ENCODE measurements at places on chromosomes 12 and 14. TPM values are rescaled to one million over a fixed set of nuclear protein-coding genes. Genes with fewer than 3 reads are reported as not detected.
A peak's percentile ranks its signal among the peaks of the same experiment; 100 is the strongest.

Gene PMCH
- not detected for total RNA-seq

Gene POTEG
- 0.12 TPM for total RNA-seq

Gene SLC25A21
- 0.87 TPM for total RNA-seq

Gene AKT1
- total RNA-seq, result 196 TPM

Gene SLC7A7
- total RNA-seq, result not detected

- DNase-seq, result no peak
Measured at GRCh38 chr12:92221656-92222315, 76.1 kb upstream of the BTG1 start.

GRCh38 chr12:24661657-24662096, 287.2 kb downstream of the BCAT1 start:
- DNase-seq, result no peak

DNA sequence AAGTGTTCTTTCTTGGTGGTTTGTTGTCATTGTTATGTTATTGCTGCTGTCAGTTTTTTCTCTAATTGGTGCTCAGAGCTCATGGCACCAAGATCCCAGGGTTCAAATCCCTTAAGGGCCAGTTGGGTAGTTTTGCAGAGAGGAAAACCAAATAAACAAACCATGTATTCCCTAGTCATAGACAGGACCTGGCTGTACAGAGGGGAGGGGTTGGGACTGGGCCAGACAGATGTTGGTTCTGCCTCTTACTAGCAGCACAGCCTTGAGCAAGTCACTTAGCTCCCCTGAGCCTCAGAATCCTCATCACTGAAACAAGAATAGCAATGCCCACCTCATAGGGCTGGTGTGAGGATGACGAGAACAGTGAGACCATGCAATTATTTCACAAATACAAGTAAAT, 53.4 kb downstream of the LTBP2 start:
- DNase-seq, result no peak

GRCh38 chr14:80186301-80186800, 25.0 kb downstream of the DIO2 start:
- DNase-seq, result no peak

GRCh38 chr14:45715946-45716345, 462.9 kb upstream of the MIS18BP1 start:
- DNase-seq, result peak; percentile 46

- DNase-seq, result no peak
Measured at GRCh38 chr14:23800811-23801210, 152.8 kb upstream of the DHRS4 start.

- no peak for DNase-seq
Measured at GRCh38 chr14:54709444-54709843, 142.5 kb downstream of the SAMD4A start.

DNA sequence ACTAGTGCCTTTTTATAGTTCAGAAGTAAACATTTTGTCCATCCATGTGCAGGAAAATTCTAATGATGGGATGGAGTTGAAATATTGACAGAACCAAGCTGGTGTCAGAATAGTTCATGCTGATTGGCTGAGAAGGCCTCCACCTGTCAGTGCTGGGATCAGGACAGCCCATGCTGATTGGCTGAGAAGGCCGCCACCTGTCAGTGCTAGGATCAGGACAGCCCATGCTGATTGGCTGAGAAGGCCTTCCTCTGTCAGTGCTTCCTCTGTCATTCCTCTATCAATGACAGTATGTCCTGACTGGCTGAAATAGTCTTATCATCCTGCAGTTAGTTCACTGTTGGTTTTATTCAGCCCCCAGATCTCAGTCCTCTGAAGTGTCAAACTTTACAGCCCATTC, 95.7 kb downstream of the PPP2R5C start:
- DNase-seq, result peak; percentile 17

DNA sequence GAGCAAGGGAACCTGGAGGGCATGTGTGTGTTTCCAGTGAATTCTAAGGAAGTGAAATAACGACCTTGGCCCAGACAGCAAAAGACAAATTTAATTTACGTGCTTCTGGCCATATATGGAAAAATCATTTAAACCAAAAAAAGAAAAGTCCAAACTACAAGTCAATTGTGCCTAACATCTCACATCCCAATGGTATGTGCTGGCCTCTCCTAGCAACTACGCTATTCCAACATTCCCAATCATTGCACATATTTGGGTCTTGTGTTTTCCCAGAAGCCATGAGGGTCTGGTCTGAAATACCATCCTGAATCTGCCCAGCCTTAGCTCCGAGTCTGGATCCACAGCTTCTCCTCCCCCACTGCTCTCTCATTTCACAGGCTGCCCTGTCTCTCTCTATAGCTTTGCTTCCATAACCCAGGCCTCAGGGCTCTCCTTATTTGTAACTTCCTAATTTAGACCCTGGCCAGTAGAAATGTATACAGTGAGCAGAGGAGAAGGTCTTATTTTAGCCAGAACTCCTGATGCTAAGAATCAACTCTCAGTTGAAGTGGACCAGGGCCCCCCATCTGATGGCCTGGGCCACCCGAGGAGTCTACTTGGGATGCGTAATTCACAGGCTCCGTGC, 224.6 kb downstream of the ANO2 start:
- no peak for DNase-seq

DNA sequence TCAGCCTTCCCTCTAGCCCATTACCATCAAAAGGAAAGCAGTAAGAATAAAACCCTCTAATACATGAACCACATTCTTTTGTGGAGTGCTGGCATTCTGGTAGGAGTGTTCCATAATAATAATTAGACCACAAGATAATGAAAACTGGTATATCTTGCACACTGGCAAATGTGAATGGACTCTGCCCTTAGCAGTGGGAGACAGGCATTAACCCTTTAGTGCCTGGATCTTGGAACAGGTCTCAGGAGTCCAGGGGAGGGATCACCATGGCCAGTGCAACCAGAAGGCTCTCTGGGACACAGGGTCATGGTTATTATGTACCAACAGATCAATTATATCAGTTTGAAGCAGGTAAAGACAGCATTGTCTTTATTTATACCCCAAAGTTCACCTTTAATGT, 387.5 kb upstream of the TMPO start:
- no peak for DNase-seq

DNA sequence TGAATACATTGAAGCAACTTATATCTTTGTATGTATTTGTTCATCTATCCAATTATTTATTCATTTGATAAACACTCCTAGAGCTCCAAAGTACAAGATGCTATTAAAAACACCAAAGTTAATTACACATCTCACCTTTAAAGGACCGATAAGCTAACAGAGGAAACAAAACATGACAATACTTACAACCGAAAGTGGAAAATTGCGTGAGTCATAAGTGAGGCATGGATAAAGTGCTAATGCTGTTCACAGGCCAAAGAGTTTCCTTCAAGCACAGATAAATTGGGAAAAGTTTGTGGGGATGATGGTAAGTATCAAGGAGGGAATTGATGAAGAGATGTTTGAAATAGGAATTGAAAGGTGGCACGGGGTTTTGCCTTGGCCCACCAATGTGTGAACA, 172.8 kb upstream of the KITLG start:
- no peak for DNase-seq
